ENCODE measurements at places on chromosomes 6 and 20.

GRCh38 chr20:14334306-14334930 is 3.0 kb downstream of the FLRT3 start:
- DNase-seq, result no peak

DNA sequence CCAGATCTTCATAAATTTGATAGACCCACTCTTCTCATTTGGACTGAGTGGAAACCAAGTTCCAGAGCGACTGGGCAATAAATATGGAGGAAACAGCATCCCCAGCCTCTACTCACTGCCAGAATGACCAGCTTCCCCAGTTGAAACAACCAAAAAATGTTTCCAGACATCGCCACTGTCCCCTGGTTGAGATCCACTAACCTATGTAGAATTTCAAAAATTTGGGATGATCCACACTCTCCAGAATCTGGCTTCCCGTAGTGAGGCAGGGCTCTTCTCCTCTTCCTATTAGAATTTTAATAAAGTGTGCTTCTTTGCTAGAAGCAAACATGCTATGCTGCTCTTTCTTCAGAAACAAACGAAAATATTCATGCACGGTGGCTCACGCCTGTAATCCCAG is 287.0 kb upstream of the SUPT3H start:
- DNase-seq, result no peak

DNA sequence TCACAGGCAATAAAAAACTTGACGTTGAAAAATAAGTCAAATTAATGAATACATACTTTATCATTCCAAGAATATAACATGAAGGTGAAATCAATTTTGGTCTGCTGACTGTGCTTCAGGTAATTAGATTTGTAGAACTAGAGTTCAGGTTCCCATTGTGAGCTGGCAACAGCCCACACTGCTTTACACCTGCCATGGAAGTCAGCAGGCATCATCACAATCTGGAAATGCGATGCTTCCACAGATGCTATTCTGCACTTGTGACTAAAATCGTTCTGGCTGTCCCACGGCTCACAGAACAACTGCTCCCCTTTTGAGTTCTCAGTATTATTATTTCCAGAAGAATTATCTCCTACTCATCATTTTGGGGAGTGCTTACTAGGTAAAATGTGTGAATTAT is 62.6 kb upstream of the THEMIS start:
- no peak for DNase-seq

GRCh38 chr20:43541214-43541613 is 17.6 kb upstream of the SGK2 start:
- no peak for DNase-seq

DNA sequence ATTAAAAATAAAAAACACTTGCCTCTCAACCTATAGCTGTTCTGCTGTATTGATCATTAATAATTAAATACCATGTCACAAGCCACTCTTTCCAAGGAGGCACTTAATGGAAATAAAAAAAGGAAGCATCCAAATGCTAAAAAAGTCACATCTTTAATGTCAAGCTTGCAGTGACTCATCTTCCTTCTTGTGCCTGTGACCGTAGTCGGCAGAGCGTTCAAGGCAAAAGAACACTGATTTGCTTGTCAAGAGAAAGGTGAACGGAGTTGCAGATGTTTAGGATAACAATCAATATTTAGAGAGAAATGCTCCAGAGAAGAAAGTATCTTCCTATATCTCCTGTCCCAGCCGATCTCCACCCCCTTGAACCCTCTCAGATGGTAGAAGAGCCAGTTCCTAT is 341.0 kb upstream of the OPRM1 start:
- no peak for DNase-seq

DNA sequence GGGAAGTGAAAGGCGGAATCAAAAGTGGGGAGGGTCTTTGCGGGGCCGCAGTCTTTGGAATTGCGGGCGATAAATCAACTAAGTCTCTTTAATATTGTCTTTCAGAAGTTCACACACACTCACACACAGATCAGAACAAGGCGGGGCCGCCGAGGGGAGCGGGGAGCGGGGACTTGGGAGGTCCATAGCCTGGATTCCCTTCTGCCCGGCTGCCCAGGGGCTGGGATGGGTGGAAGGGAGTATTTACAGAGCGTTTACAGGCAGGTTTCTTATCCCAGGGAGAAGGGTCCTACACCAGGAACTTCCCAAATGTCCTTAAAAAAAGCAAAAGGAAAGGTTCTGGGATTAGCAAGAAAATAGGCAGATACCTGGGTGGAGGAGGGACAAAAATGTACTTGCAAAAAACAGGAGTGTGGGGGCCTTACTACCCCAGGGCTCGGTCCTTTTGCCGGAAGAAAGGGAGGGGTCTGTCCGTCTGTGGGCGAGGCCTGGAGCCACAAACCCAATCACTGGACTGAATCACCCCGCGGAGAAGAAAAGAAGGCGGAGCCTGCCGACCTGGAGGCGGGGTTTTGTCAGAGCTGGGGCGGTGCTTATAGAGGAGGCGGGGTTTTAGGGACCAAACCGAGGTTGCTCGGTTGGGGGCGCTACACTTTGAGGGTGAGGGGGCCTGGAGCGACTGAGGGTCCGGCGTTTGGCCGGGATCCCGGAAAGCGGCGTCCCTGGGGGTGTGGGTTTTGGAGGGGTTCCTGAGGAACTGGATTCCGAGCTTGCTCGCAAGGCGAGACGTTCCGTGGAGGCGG is 3.2 kb downstream of the PRRT1 start:
- DNase-seq, result no peak

DNA sequence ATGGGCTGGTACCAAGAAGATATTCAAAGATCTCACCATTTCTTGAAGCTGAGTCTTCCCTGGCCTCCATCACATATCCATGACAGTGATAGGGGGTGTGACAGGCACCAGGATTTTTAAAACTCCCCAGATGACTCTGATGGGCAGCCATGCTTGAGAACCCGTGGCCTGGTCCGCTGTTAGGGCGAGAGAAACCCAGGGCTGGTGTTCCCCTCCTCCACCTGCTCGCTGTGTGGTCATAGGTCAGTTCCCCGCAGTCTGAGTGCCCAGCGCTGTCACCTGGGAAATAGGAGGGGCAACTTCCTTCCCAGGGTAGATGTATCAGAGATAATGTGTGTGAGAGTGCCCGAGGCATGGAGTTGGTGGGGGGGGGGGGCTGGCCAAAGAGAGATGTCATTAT is 50.9 kb downstream of the TMEM242 start:
- no peak for DNase-seq

DNA sequence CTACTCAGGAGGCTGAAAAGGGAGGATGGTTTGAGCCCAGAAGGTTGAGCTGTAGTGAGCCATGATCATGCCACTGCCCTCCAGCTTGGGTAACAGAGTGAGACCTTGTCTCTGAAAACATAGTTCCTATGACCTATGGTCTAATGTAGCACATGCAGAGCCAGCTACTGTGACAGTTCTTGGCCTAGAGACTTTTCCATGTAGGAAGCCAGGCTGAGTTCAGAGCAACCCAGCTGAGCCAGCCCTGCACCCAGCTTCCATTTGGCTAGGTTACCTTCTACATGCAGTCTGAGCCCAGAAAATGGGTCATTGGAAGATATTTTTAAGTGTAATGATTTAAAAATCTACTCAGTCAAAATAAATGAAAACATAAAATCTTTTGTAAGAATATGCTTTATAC is 92.8 kb downstream of the FNDC1 start:
- no peak for DNase-seq

DNA sequence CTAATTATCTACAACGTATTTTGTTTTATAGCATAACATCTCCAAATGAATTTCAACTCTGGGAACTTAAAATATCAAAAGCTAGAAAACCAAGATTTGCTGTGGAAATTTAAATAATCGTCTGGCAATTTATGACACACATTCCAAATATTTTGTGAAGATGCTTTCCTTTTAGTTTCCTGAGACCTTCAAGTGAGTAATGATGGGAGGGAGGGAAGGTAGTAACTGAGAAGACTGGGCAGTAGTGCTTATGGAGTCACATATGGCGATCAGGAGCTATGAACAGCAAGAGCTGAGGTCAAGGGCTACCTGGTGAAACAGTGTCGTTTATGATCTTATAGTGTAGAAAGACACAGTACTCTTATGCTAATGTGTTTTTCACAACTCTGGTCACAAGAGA is 178.2 kb upstream of the THEMIS start:
- no peak for DNase-seq

DNA sequence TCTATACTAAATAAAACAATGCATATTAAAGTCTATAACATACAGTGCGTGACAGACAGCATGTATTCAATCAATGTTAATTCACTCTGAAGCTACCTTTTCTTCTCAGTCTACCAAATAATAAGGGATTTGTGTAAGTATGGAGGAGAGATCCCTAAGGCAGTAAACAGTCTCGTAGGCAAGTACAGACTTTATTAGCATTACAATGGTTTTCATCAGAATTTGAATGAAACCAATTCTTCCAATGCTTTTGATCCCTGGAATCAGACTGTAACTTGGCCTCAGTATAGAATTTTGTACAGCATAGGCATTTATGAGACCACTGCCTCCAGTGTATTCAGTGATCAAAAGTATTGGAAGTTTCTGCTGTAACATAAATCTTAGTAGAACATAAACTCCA is 19.5 kb downstream of the LYRM4 start:
- no peak for DNase-seq

- DNase-seq, result no peak
Observed at GRCh38 chr6:140281236-140281635, 906.8 kb upstream of the CITED2 start.

GRCh38 chr6:35794536-35795452 is 2.3 kb downstream of the CLPS start:
- DNase-seq, result no peak

GRCh38 chr6:152423216-152424103 is 213.7 kb downstream of the SYNE1 start:
- no peak for DNase-seq

DNA sequence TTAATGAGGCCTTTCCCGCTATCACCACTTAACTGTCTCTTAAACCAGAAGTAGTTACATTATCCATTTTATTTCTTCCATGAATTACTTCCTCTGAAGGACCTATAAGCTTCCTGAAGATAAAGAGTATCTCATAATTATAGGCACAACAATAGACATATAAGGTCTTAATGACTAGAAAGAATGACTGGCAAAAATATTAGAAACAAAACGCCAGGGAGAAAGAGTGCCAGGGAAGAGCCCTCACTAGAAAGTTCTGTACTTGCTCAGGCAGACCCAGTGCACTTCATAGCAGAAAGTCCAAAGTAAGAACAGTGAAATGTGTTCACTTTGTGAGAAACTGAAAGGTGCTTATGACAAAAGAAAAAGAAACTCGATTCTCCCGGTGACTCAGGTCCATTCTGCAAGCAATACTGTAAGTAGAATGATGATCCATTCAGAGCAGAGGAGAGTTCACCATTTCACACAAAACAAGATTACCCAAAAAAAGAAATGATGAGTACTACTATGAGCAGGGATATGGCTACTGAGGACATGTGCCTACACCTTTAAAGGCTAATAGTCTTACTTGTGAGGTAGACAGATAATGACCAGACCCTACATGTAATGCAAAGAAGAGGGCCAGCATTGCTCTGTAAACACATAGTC is 5.5 kb downstream of the ZNF334 start:
- no peak for DNase-seq

GRCh38 chr6:122128445-122128844 is 271.0 kb upstream of the HSF2 start:
- no peak for DNase-seq

DNA sequence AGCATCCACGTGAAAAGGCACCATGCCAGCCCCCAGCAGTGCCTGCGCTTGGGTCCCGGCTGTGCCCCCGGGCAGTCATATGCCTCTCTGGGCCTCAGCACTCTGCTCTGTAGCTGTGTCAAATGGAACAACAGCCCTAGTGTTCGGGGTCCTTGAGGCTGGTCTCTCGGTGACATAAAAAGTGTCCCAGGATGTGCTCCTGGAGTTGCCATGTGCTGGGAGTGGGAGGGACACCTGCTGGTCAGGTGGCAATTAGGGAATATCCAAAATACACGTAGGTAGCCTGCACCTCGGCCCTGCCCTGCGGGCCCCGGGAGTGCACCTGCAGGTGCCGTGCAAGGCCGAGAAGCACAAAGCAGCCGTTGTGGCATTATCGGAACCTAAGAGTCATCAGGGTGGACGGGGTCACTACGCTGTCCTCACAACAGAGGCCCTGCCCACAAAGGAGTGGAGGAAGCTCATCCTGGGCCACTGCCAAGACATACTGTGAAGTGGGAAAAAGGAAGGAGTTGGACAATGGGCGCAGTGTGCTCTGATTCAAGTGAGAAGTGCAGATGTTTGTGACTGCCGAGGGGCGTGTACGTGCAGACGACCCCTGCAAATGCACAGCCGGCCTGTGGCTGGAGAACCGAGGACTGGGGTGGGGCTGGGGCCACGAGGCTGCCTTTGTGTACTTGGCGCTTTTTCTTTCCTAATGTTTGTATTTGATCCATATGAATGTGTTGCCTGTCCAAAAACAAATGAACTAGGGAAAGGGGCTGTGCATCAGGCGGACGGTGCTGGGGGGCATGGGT is 24.6 kb downstream of the SLCO4A1 start:
- DNase-seq, result no peak

DNA sequence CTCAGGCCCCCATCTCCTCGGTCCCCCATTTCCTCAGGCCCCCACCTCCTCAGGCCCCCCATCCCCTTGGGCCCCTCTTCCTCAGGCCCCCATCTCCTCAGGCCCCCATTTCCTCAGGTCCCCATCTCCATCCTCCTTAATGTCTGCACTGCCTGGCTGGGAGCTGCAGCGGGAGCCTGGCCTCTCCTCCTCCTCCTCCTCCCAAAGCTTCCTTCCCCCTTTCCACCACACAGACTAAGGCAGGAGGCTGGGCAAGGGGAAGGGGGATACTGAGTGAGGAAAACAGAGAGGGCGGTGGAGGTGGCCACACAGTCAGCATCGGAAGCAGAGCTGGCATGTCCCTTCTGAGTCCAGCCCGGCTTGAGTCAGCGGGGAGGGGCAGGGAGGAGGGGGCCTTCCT is 122.6 kb upstream of the RPS6KA2 start:
- no peak for DNase-seq

GRCh38 chr6:47710295-47710694 is 11.9 kb downstream of the ADGRF4 start:
- DNase-seq, result no peak
